ENCODE measurements at places on chromosomes 7 and 10.
A peak's percentile ranks its signal among the peaks of the same experiment; 100 is the strongest.

DNA sequence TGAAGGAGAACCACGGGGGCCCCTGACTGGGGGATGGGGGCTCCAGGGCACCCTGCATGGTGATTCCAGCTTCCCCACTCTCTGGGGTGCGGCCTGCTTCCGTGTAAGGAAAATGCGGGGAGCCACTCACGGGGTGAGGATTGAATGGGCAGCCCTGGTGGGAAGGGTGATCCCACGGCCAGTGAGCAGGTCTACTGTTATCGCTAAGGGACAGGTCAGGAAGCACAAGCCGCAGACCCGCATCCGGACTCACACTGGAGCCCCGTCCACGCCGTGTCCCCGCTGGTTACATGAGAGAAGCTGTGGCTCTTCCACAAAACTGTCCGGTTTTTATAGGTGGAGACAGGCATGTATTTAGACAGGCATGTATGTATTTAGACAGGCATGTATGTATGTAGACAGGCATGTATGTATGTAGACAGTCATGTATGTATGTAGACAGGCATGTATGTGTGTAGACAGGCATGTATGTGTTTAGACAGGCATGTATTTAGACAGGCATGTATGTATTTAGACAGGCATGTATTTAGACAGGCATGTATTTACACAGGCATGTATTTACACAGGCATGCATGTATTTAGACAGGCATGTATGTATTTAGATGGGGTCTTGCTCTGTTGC is 5.7 kb downstream of the PSMG3 start:
- DNase-seq: no peak

DNA sequence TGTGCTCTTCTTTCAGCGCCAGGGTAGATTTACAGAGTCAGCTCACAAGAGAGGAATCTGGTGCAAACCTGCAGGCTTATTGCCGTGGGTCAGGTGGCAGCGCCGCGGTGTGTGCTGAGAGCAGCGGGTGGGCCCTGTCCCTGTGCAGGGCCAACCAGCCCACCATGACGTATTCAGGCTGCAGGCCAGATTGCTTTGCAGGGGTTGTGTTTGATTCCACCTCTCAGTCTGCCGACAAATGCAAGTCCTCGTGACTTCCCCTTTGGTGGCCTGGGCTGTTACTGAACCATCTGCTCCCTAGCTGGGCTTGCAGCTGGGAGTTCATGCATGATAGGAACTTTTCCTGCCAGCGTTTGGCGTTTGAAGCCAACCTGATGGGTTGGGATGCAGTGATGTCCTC is 66.7 kb upstream of the LEP start:
- no peak for DNase-seq

DNA sequence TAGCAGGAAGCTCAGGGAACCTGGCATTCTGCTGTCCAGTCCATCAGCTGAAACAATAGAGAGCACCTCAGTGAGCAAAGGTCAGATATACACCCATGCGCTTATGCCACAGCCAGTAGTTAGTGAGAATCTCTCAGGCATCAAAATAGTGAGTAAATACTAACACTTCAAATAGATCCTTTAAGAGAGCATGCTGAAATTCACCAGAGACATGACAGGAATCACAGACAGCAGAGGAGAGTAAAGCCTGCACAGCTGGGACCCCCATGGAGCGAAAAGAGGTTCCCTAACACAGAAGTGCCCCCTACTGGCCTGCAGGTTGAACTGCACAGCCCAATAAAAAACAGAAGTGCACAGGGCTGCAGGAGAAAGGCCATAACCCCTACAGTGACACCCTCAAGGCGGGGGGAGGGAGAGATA is 57.6 kb upstream of the ANTXRL start:
- DNase-seq: peak; percentile 24

DNA sequence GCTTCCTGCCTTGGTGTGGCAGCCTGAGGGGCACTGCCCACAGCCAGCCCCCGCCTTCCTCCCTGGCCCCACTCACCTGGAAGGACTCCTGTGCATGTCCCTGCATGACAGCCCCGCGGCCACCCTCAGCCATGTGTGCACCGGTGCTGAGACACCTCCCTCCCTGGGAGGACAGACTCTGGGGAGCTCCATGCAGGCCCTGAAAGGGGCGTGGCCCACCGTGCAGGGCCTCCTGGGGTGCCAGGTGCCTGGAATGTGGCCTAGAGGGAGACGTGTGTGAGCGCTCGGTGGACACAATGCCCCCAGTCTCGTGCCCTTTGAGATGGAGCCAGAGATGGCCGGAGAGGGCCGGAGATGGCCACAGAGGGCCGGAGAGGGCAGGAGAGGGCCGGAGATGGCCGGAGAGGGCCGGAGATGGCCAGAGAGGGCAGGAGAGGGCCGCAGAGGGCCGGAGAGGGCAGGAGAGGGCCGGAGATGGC is 59.1 kb upstream of the PPP2R2D start:
- no peak for DNase-seq

GRCh38 chr7:117165656-117166055 is 157.2 kb downstream of the WNT2 start:
- DNase-seq: no peak
